ENCODE measurements at places on chromosomes 12 and 14.
A peak's percentile ranks its signal among the peaks of the same experiment; 100 is the strongest.

DNA sequence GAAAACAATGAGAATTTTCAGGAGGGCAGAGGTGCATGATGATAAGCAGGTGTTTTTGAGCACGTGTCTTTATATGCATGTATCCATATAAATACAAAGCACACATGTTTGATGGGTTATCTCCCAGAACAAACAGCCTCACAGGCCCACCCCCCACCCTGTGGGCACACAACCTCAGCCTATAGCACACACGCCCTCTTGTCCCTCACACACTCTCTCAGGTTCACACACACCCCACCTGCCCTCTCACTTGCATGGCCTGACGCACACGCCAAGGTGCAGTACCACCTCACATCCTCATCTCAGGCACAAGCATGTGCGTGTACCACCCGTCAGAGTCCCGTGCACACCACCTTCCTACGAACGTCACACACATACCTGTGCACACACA, 8.6 kb upstream of the KRT8 start:
- DNase-seq = no peak

- no peak for DNase-seq
Observed at GRCh38 chr14:55752580-55753390, 172.8 kb downstream of the KTN1 start.

- DNase-seq = no peak
Observed at GRCh38 chr12:11753150-11753499, 103.7 kb downstream of the ETV6 start.

DNA sequence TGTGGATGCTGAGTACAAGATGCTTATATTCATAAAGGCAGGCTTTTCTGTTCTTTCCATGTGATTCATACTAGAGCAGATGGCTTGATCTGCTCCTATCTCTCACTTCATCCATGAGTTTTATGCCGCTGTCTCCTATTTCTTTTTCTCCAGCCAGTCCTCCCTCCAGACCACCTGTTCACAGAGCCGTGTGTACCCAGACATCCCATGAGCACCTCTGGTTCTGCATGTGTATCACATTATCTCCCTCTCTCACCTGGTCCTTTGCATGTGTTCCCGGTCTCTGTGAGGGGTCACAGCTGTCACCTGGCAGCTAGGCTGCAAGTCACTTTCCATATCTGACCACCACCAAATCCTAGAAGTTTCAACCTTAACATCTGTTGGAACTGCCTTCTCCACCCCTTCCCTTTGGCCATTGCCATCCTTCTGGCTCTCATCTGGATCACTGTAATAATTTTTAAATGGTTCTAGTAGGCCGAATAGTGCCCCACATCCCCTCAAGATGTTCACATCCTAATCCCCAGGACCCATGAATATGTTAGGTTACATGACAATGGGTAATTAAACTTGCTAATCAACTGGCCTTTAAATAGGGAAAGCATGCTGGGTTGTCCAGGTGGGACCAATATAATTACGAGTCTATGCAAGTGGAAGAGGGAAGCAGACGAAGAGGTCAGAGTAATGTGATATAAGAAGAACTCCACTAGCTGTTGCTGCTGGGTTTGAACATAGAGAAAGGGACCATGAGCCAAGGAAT, 168.1 kb downstream of the SNAPC1 start:
- DNase-seq = no peak

DNA sequence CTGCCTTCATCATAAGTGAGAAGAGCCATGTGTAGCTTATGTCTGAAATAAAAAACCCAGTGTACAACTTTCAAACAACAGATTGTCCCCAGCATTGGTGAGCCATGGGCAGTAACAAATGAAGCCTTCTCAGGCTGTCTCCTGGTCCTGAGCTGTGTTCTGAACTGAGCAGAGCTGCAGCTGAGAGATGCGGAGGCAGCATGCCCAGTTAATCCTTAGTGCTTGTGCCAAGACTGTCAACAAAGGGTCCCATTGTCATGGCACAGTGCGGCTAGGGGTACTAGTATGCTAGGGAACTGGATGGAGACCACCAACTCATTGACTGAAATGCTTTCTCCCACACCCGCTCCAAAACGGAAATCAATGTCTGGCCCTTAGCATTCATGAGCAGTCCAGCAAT, 154.3 kb downstream of the RMST start:
- no peak for DNase-seq

- no peak for DNase-seq
Observed at GRCh38 chr12:1758887-1759286, 61.5 kb upstream of the LRTM2 start.

DNA sequence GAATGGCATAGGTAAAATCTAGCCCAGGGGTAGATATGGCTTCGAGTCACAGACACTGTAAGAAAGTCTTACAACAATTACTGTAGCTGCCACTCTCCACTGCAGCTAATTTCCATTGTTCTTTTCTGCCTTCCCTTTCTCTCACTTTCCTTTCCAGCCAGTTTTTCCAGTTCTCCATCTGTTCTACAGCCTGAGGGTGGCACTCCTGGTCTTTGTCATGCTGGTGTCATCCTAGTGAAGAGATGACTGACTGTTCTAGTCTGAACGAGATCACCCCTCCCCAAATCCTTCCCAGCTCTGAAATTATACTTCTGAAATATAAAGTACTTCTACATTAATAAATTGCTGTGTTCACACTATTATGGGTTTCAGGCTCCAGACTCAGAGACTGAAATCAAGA, 74.2 kb upstream of the CSRP2 start:
- no peak for DNase-seq

- no peak for DNase-seq
Observed at GRCh38 chr14:92940543-92940942, 17.6 kb downstream of the CHGA start.

- peak; percentile 89 for DNase-seq
Observed at GRCh38 chr12:9813821-9814798, 13.2 kb upstream of the KLRF1 start.

DNA sequence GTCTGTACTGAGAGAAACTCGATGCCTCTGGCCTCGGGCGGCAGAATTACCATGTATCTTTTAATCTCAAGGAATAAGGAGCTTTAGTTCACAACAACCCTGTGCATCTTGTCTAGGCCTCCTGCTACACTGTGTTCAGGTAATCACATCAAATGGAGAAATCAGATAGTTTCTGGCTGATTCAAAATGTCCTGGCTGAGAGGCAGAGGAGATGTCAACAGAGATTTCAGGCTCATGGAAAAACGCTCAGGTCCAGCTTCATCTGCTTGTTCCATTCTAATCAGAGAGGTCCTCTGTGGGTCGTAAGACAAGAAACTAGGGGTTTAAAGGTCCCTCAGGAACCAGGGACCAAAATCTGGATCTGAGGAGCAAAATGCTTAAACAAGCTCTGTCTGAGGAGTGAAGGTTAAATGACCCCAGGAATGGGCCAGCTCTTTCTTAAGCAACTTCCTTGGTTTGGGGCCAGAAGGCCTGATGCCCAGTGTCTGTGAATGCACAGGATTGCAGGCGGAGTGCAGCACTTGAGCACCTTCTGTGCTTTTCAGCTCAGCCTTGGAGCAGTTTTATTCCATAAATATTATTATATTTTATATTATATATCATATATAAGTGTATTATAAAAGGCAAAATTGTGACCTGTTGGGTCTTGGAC, 170.2 kb upstream of the PRICKLE1 start:
- no peak for DNase-seq

- DNase-seq = no peak
Observed at GRCh38 chr12:32107359-32108267, 966 bp downstream of the BICD1 start.

DNA sequence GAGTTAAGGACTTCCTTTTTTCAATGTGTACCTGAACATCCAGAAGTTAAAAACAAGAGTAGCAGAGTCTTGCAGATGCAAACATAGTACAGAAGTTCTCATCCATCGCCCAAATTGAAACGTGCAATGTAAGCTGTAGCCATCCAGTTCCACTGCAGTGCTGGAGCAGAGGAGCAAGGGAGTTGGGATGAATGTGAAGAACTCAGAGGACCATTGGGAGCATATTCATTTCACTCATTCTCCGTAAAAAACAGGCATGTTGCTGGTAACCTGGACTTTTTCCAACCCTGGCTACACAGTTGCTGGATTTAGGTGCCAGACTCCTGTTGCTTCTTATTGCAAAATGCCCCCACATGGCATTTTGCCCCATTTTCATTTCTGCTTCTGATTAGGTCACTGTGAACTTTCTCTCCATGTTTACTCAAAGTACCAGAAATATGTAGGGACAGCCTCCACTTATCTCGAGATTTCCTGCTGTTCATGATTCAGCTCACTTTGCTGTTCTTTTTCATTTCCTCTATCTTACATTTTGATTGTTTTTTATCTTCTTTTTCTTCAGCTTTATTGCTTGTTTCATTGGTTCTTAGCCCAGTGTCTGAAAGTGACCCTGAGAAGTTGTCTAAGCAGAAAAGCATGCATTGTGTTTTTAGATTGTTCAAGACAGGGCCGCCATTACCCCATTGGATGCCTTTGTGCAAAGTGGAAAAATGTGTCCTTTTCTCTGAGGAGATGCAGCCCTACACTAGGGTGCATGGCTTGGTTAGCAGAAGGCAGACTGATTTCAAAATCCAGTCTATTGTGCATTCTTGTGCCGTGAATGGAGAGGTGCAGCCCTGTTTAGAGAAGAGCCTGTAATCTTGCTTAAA, 109.0 kb upstream of the AMIGO2 start:
- DNase-seq = no peak

GRCh38 chr12:23426328-23426727, 523.1 kb downstream of the SOX5 start:
- DNase-seq = no peak

DNA sequence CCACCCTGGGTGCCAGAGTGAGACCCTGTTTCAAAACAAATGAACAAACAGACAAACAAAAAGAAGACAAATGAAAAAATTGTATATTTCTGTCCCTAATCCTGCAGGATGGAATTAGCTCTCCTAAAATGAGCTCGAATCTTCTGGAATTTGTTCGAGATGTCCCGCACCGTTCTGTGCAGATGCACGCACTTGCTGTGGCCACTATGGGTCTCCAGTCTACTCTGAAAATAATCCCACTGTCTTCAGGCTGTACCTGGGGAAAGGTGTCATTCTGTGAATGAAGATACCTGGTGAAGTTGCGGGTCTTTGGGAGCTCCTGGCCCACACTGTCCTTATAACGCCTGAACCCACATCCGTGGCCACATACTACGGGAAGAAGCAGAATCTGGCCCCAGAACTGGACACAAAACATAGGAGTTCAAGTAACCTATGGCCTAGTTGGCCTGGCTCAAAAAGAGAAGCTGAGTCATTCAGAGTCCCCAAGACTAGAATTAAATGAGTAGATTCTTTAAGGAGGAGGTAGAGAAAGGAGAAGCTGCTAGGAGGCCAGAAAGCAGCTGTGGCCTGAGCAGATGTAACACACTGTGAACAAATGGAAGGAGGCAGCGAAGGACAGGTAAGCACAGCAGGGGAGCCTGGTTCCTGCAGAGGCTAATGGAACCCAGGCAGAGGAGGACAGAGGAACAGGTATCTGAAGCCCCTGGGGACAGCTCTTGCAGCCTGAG, 108.6 kb downstream of the FOXN3 start:
- DNase-seq = no peak

- no peak for DNase-seq
Observed at GRCh38 chr14:24224618-24225071, 7.5 kb downstream of the NEDD8 start.

GRCh38 chr14:35122696-35123387, 490 bp downstream of the PRORP start:
- DNase-seq = no peak

GRCh38 chr14:99667821-99668220, 16.3 kb upstream of the CYP46A1 start:
- DNase-seq = no peak

DNA sequence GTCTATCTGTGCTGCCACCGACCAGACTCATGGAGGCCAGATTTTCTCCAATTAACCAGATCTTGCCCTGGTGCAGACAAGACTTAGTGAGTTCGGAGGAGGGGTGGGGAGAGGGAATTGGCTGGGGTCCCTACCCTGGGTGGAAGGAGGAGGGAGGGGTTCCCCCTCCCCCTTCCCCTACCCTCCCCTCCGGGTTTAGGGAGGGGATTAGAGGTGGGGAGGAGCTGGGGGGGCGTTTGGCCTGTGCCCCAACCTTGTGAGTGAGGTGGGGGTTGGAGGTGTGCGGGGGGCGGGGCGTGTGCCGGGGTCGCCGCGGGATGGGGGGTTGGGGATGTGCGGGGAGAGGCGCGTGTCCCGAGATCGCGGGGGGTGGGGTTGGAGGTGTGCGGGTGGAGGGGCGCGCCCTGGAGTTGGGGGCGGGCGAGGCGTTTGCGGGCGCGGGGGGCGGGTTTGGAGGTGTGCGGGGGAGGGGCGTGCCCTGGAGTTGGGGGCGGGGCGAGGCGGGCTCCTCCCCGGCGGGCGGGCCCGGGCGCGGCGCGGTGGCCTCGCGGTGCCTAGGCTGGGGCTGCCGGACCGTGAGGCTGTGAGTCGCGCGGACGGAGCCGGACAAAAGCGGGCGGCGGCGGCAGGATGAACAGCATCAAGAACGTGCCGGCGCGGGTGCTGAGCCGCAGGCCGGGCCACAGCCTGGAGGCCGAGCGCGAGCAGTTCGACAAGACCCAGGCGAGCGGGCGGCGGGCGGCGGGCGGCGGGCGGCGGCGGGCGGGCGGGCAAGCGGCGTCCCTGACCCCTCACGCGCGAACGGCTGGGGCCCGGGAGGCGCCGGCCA, at the start of gene HIP1R:
TSS of gene HIP1R (plus strand) at position 537 of the 829 bp plus-strand sequence. CDS start at position 631, 94 bp downstream.
- no peak for DNase-seq

DNA sequence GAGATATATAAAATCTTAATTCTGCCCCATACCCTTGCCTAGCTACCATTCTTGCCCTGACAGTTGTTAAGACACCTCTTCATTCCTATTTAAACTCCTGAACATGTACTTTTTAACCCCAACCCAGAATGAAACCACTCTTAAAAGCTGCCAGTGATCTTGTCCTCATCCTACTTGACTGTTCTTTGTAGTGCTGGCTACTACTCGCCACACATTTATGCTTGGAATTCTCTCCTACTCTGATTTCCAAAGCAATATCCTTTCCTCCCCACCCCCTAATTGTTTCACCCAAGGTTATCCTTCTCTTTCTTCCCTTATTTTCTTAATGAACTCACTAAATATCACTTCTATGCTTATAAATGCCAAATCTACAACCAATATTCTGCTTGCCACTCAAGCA, 4.1 kb downstream of the NFYB start:
- no peak for DNase-seq

GRCh38 chr14:55609681-55610080, 29.7 kb downstream of the KTN1 start:
- DNase-seq = no peak

DNA sequence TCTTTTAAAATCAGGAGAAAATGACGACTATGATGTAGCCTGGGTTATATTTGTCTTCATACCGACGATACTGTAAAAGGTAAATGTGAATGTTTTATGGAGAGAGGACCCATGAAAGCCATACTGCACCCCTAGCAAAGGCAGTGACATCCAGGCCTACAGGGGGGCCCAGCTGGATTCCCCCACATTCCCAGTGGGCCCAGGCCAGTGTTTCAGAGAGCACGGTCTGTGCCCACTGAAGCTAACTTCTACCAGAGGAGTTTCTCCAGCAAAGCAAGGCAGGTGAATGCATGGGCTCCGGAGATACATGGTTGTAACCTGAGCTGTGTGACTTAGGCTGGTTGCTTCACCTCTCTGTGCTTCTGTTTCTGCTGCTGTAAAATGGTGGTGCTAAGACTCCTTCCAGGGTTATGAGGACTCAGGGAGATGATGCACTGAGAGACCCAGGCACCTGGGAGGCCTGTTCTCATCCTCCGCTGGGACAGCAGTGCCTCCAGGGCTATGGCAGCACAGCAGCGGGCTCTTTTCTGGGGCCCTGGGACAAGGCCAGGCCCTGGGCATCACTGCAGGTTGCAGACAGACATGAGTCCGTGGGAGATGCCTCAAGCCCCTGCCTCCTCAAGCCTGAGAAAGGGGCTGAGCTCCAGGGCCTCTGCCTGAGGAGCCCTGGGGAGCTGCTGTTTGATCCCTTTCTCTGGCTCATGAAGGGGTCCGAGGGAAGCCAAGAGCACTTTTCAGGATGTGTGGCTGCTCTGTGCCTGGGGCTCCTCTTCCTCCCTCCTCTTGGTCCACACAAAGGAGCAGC, 73.7 kb downstream of the SERPINA3 start:
- DNase-seq = no peak
